ENCODE measurements at places on chromosomes 2 and 18.

DNA sequence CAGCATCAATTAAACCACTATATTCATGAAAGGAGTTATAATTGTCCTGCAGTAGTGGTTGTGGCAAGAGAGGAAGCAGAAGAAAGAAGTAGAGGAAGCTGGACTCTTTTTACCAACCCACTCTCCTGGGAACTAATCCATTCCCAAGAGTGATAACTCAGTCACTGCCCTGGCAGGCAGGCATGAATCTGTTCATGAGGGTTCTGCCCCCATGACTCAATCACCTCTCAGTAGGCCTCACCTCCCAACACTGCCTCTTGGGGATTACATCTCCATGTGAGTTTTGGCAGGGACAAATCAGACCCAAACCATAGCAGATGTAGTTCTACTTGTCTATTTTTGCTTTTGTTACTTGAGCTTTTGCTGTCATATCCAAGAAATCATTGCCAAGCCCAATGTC, 232.7 kb upstream of the MAP2 start:
- H3K4me1 ChIP-seq = no peaks in the 10 kb centered on the region
- H3K36me3 ChIP-seq = no peaks in the 10 kb centered on the region
- no peak for DNase-seq

DNA sequence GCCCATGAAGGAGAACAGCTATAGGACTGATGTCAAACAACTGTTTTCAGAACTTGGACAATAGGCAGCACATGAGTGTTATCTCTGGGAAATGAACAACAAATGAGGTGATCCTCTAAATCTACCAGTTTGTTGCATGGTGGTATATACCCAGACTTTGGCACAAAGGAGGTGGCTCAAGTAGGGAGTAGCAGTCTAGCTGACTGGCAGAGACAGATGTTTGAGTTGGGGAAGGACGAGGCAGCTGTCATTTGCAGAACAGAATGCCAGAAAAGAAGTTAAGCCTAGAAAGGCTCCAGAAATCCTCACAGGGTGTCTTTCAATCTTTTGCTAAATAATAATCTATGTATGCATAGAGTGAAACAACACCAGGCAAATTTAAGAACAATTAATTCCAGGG, 47.4 kb downstream of the RPE start:
- no peak for DNase-seq
- H3K4me3 ChIP-seq = no peak overlapping the region
- H3K36me3 ChIP-seq = no peaks in the 10 kb centered on the region
- H3K4me1 ChIP-seq = no peaks in the 10 kb centered on the region
- no peaks in the 10 kb centered on the region for H3K27me3 ChIP-seq

DNA sequence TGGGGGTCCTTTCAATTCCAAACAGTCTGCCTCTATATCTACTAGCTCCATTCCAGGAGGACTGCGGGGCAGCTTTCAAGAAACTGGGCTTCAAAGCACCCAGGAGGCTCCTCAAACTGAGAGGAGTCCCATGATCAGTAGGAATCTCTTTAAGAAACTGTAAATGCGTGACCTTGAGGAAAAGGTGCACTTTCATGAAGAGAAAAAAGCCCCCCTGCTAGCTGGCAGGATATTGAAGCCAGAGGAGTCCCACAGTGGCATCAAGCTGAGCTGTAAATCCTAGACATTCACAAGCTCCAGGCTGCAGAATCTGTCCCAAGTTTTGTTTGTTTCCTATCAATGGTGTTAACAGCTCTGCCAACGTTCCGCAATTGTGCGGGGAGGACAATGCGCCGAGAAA, 790.1 kb downstream of the SLC4A3 start:
- H3K4me3 ChIP-seq = no peak overlapping the region
- H3K27me3 ChIP-seq = no peaks in the 10 kb centered on the region
- no peaks in the 10 kb centered on the region for H3K4me1 ChIP-seq
- DNase-seq = no peak
- no peaks in the 10 kb centered on the region for H3K36me3 ChIP-seq

GRCh38 chr2:144950899-144951560, 431.1 kb upstream of the ZEB2 start:
- no peaks in the 10 kb centered on the region for H3K27me3 ChIP-seq
- no peak overlapping the region for H3K27ac ChIP-seq
- DNase-seq = no peak
- H3K36me3 ChIP-seq = no peaks in the 10 kb centered on the region

GRCh38 chr2:171345971-171346722, 87.6 kb downstream of the METTL8 start:
- no peaks in the 10 kb centered on the region for H3K4me1 ChIP-seq
- no peak for DNase-seq
- no peaks in the 10 kb centered on the region for H3K36me3 ChIP-seq
- no peak overlapping the region for H3K4me3 ChIP-seq

DNA sequence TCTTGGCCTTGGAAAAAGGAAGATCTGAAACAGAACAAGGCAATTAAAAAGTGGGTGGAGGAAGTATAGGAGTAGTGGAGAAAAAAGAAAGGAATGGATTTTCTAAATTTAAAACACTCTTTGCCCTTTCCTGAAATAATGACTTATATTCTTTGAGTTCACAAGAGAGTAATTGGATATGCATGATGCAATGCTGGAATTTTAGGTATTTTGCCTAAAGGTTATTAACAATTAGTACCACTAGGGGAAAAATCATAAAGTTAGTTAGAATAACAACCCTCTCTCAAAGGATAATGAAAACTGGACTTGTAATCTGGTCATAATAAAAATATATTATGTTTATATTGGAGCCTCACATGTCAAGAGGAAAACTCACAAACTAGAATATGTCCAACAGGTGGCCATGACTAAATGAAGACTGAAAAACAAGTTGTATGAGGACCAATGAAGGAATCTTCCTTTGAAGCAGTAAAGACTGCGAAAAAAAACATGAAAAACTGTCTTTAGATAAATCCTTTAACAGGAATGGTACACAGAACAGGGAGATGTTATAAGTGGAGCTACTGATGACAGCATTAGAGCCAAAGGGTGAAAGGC, 281.8 kb downstream of the NCKAP5 start:
- H3K4me1 ChIP-seq = no peaks in the 10 kb centered on the region
- no peaks in the 10 kb centered on the region for H3K27me3 ChIP-seq
- DNase-seq = no peak
- H3K27ac ChIP-seq = no peak overlapping the region

GRCh38 chr2:232534940-232535651, 4.4 kb upstream of the CHRNG start:
- DNase-seq = no peak

All from thyroid gland (tissue), 4 donors.